HT-29 (cell line): ENCODE measurements at places on chromosomes 6 and 20.

DNA sequence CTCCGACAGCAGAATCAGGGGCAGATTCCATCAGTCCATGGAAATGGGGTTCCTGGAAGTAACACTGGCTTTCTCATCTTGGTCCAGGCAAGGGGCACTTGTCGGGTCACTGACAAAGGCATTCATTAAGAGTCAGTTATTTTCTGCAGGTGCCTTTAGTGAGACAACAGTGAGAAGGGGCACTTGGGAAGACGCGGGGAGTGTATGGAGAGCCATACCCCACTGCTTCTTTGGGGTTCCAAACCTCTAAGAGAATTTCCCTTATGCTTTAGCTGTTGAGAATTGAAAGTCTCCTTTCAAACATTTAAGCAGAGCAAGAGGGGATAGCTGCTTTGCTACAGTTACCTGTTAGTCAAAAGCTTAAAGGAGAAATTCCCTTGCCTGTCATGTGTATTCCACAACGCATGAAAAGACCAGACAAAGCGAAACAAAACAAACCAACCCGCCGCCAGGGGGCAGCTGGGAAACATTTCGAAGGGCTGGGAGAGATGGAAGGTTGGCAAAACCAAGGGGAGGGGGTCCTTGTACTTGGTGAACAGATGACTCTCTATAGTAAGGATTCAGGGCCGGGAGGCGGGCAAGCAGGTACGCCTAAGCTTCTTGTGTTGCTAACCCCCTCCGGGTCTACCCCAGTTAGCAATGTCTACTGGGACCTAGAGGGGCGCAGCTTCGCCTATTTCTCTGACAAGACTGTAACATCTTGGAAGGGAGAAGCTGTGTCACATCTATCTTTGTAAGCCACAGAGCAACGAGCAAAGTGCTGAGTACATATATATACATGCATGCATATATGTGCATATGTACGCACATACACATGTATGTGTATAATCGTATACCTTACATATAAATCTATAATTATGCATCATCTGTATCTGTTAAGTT is 474.9 kb upstream of the AGPAT4 start:
- peak; percentile 48 for DNase-seq

- DNase-seq = no peak
Observed at GRCh38 chr6:6971369-6971768, 136.4 kb upstream of the RREB1 start.

- DNase-seq = no peak
Observed at GRCh38 chr20:23224806-23225205, 125.8 kb upstream of the NXT1 start.

GRCh38 chr6:68080074-68080473 is 555.0 kb upstream of the ADGRB3 start:
- DNase-seq = no peak

DNA sequence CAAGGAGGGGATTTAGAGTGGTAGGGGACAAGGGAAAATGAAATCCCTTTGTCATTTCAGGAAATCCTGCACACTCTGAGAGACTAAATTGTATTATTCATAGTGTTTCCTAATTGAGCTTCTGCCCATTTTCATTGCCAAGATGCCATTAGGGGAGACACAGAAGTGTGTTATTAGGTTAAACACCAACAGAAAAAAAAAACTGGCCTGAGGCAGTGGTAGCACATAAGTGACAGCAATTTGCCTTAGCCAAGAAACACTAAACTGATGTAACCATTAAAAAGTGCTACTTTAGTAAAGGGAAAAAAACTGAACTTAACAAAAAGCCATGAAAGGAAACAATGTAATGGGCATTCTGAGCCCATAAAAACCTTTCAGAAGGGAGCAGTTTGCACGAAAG is 270.5 kb upstream of the PLN start:
- no peak for DNase-seq

DNA sequence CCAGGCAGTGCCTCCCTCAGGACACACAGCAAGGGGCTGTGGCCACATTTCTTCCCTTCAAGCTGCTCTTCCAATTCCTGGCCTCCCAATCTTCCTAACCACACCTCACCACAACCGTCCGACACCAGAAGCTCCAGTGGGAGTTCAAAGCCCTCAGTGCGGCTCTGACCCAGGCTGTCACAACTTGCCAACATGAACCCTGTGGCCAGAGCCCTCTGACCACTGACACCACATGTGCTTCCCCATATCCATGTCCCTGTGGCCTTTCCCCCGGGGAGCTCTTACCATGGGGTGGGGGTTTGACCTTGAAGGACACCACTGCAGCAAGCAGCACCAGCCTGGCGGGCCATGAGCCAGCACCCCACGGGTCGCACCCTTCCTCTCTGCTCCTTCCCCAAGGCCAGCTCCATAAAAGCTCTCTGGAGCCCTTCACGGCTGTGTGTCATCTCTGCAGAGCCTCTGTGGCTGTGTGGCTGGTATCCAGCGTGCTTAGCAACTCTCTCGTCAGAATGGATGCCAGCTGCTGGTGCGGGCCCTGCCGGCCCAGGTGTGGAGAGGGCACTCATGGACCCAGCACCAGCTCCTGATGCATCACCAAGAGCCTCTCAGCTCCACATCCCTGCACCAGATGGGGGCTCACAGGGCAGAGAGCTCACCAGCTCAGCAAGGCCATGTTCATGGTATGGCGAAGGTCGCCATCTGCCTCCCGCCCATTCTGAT is 106.1 kb downstream of the PSMB1 start:
- no peak for DNase-seq

- DNase-seq = no peak
Observed at GRCh38 chr6:54217018-54217417, 91.2 kb upstream of the TINAG start.

- peak; percentile 98 for DNase-seq
Observed at GRCh38 chr20:50071039-50071888, 41.7 kb downstream of the UBE2V1 start.

- peak; percentile 89 for DNase-seq
Observed at GRCh38 chr6:26121141-26122004, 34.1 kb downstream of the HFE start.
